ENCODE measurements at places on chromosomes 16 and 17. TPM values are rescaled to one million over a fixed set of nuclear protein-coding genes. Genes with fewer than 3 reads are reported as not detected.

The CSH1 gene
- polyA plus RNA-seq = not detected

The GGA2 gene
- polyA plus RNA-seq = 18.0 TPM

The LGALS3BP gene
- 29.0 TPM for polyA plus RNA-seq

The IRX3 gene
- polyA plus RNA-seq = 1.6 TPM

The KRTAP16-1 gene
- polyA plus RNA-seq = not detected

The SLC5A10 gene
- not detected for polyA plus RNA-seq
